IgD-negative memory B cell (primary cell): ENCODE measurements at places on chromosomes 7 and 10. TPM values are rescaled to one million over a fixed set of nuclear protein-coding genes. Genes with fewer than 3 reads are reported as not detected.

The PDE1C gene
- polyA plus RNA-seq = not detected

The LIPK gene
- polyA plus RNA-seq = not detected

The PRSS37 gene
- polyA plus RNA-seq = not detected

The TMEM248 gene
- 121 TPM for polyA plus RNA-seq

The ERVW-1 gene
- 0.06 TPM for polyA plus RNA-seq

The ZNF503 gene
- polyA plus RNA-seq = not detected

The HECW1 gene
- polyA plus RNA-seq = not detected

The PRSS2 gene
- polyA plus RNA-seq = not detected

The SHH gene
- not detected for polyA plus RNA-seq

The SEMA3C gene
- polyA plus RNA-seq = not detected

The STEAP1 gene
- not detected for polyA plus RNA-seq

The ZNF365 gene
- polyA plus RNA-seq = not detected

The HGF gene
- not detected for polyA plus RNA-seq

The RBP4 gene
- polyA plus RNA-seq = not detected

The EEPD1 gene
- polyA plus RNA-seq = 1.9 TPM

The PRR15 gene
- not detected for polyA plus RNA-seq

The LEP gene
- not detected for polyA plus RNA-seq

The RUFY2 gene
- 7.5 TPM for polyA plus RNA-seq

The GIMAP2 gene
- 11.9 TPM for polyA plus RNA-seq

The SFRP5 gene
- polyA plus RNA-seq = not detected

The GBF1 gene
- 12.6 TPM for polyA plus RNA-seq

The ANKRD30A gene
- not detected for polyA plus RNA-seq

The AGBL3 gene
- polyA plus RNA-seq = 1.3 TPM

The LMOD2 gene
- polyA plus RNA-seq = not detected

The SLC25A40 gene
- polyA plus RNA-seq = 15.7 TPM

The REPIN1 gene
- polyA plus RNA-seq = 118 TPM

The CYP2E1 gene
- polyA plus RNA-seq = not detected

The HOXA3 gene
- not detected for polyA plus RNA-seq

The CALML5 gene
- polyA plus RNA-seq = not detected

The HMX3 gene
- not detected for polyA plus RNA-seq

The CRYGN gene
- not detected for polyA plus RNA-seq

The MBL2 gene
- not detected for polyA plus RNA-seq

The CFAP69 gene
- 0.54 TPM for polyA plus RNA-seq

The ZNF248 gene
- polyA plus RNA-seq = 8.8 TPM

The SCIN gene
- polyA plus RNA-seq = 1.6 TPM

The NME8 gene
- not detected for polyA plus RNA-seq

The NFKB2 gene
- polyA plus RNA-seq = 42.8 TPM

The STOX1 gene
- polyA plus RNA-seq = 0.24 TPM

The CTNNA3 gene
- polyA plus RNA-seq = 1.0 TPM

The GPR146 gene
- 2.6 TPM for polyA plus RNA-seq

The FGFR2 gene
- not detected for polyA plus RNA-seq

The TBC1D12 gene
- 2.9 TPM for polyA plus RNA-seq

The ZNF273 gene
- 7.8 TPM for polyA plus RNA-seq

The ITPRID1 gene
- not detected for polyA plus RNA-seq

The HMX2 gene
- polyA plus RNA-seq = not detected

The GIMAP7 gene
- polyA plus RNA-seq = 24.1 TPM

The CLEC2L gene
- not detected for polyA plus RNA-seq
